Naive thymus-derived CD4-positive, alpha-beta T cell (primary cell): ENCODE measurements at places on chromosomes 6 and 20.
A peak's percentile ranks its signal among the peaks of the same experiment; 100 is the strongest.

GRCh38 chr6:15421945-15422733 is 176.3 kb downstream of the JARID2 start:
- DNase-seq, result no peak

DNA sequence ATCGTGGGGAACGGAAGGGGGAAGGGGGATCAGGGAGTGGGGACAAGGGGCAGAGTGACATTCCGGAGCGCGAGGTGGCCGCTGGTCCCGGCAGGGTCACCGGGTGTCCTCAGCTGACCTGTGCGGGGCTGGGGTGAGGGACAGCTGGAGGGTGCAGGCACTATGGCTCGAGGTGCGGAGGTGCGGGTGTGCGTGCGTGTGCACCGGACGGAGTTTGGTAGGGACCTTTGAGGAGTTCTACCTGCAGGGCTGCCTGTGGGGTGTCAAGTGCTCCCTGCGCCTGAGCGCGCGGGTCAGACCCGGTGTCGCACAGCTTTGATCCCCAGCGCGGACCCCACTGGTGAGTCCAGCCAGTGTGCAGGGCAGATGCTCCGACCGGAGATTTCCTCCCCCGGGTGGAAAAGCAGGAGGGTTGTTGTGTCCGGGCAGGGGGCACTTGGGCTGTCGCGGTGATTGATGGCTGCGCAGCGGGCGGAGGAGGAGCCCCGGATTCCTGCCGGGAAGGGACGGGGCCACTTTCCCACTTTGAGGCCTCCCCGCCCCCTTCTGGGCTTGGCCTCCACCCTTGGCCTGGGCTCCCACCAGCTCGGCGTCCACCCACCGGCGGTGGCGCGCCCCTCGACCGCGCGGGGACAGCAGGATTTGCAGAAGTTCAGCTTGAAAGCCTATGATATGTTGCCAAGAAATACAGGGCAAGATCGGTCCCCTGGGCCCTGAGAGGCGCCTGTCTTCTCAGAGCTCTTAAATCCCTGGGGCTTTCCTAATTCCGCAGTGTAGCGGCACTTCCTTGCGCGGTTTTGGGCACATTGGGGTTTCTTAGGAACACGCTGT is 658 bp downstream of the RIN2 start:
- DNase-seq, result no peak

GRCh38 chr6:31321820-31322219 is 35.2 kb downstream of the HLA-B start:
- DNase-seq, result no peak

GRCh38 chr6:156687789-156688619 is 89.2 kb upstream of the ARID1B start:
- no peak for DNase-seq

GRCh38 chr6:116246089-116246488 is 7.8 kb downstream of the TSPYL4 start:
- DNase-seq, result no peak

DNA sequence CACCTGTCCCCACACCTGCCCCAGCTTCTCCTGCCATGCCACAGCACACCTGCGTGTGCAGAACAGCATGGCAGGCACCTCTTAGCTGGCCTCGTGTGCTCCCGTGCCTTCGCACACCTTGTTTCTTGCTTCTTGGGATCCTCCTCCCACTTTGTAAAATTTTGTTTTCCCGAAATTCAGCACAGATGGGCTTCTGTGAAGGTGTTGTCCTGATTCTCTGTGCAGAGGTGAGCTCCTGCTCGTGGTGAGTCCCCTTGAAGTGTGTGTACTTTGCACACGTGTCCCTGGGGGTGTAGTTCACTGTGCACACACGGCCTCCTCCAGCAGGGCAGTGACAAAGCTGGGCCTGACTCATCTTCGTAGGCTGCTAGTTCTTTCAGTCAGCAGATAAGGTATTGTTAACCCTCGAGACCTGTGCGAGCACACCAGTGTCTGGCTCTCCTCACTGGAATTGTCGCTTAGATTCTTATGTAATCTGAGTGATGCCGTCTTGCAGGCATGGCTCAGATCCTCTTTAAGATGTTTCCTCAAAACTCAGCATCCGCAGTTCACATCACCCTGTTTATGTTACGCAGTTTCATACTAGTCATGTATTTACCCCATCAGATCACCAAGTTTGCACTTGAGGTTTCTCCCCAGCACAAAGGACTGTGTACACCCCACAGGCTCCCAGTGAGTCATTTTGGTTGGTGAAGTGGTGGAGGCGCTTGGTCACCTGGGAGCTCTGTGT is 77.7 kb downstream of the CDYL start:
- no peak for DNase-seq

- peak; percentile 37 for DNase-seq
These were observed 100.7 kb downstream of the NOL4L start for GRCh38 chr20:32484225-32484957.

GRCh38 chr6:2108700-2109306 is 136.6 kb downstream of the GMDS start:
- no peak for DNase-seq

DNA sequence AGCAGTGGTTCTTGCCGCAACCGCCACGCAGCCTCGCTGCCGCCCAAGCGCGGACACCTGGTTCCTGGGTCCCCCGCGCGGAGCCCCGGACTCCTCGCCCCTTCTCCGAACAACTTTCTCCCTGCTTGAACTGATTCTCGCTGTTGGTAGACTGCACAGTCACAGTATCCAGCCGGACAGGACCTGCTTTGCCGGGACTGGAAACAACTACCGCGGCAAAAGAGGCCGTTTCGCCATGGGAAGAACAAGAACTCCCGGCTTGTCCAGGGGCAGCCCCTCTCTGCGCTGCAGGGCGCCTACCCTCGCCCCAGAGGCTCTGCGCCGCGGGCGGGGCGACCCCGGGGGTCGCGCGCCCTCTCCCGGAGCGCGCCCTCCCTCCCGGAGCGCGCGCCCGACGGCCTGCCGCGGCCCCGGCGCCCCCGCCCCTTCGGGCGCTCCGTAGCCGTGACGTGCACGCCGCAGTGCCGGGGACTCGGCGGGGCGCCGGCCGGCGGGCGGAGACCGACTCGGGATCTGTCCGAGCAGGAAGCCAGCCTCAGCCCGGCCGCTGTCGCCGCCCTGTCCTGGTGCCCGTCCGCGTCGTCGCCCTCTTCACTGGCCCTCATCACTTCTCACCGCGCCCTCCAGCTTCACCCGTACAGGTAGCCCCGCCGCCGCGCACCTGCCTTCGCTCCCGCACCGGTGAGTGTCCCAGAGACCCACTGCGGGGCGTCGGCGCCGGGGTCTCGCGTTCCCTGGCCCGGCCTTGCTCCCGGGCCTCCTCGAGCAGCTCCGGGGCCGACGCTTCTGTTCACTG is at the start of gene MYO6:
Gene MYO6 (plus strand): TSS at position 497 of the 796 bp plus-strand sequence. CDS start 68,309 bp downstream, outside the sequence.
- peak; percentile 36 for DNase-seq

DNA sequence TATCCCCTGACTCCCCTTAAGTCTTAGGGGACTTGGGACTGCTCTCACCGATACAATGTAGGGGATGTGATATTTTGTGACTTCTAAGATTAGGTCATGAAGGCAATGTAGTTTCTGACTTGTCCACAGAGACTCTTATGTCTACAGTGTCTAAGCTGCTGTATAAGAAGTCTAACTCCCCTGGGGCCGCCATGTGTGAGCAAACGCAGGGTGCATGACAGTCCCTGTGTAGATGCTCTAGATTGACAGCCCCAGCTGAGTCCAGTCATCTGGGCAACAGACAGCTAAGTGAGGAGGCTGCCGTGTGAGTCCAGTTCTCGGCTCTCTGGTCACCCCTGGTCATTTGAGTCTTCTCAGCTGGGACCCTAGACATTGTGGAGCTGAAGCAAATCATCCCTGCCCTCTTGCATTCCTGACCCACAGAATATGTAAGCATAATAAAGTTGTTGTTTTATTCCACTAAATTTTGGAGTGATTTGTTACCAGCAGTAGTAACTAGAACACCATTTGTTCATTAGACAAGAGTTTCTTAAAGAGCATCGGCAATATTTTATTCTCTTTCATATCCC is 743.3 kb upstream of the CHD6 start:
- no peak for DNase-seq

GRCh38 chr6:166346449-166346848 is 4.1 kb upstream of the SFT2D1 start:
- DNase-seq, result no peak

GRCh38 chr20:58700823-58701222 is 8.2 kb downstream of the NPEPL1 start:
- no peak for DNase-seq

- DNase-seq, result no peak
These were observed 44.2 kb upstream of the FAM50B start for GRCh38 chr6:3804964-3805363.

DNA sequence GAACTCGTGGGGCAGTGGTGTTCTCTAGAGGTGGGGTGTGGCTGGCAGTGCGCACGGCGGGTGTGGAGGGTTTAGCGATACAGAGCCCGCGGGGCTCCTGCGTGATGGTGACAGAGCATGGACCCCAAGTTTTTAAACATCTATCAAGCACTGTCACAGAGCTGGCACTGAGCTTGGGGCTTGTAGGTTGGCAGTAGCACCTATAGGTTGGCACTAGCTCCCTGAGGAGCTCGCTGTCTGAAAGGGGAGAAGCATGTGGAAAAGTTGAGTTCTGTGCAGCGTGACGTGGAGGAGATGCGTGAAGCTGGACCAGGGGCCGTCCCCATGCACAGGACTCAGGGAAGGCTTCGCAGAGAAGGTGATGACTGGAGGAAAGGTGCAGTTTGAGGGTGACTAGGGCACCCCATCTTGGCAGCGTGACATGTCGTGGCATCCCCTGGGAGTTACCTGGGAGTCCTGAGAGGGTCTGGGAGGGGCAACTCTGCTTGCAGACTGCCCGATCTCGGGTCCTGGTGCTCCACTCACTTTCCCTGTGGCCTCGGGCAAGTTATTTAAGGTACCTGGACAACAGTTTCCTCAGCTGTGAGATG is 122.0 kb downstream of the CDH4 start:
- DNase-seq, result no peak

DNA sequence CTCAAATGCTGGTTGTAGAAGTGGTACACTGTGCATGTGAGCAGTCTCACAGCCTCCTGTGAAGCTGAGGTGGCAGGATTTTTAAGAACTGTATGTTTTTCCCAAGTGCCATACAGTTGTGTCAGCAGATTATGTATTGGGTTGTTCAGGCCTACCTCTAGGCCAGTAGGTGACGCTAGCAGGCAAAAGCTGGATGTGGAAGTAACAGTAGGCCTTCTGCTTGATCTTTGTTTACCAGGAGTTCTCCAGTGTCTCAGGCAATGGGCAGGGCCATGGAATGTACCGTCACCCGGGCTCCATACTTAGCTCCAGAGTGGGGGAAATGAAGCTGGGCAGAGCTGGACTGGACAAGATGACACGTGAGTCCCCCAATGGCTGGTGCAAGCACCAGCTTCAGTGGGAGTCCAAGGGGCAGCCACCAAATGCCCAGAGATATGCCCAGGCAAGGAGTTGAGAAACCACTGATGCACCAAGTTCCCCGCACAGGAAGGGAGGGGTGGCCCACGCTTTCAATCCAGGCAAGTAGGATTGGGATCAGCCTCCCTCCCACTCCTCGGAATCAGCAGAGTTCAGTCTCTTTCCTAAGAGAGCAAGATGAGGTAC is 289.7 kb downstream of the HTR1B start:
- DNase-seq, result no peak

DNA sequence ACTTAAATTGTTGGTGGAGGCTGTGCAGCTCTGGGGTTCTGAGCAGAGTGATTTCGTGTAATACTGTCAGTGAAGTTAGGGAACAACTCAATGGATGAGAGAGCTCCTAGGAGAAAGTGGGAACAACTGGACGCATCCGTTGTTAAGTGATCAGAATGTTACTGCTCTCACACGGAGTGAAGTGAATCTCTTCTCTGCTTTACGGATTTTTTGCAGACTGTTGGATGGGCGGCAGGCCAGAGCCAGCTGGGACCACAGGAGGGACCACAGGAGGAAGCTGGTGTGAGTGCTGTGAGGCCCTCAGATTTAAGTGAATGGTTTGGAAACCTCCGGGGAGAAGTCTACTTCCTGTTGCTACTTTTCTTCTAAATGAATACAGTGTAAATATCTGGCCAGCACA is 23.7 kb upstream of the PPP1R14C start:
- no peak for DNase-seq

GRCh38 chr6:110476046-110476849 is at the start of gene SLC22A16:
TSS of gene SLC22A16 (minus strand) at chr6:110476613. CDS start at chr6:110476574, 39 bp downstream.
- DNase-seq, result no peak

GRCh38 chr6:166715065-166715464 is 88.0 kb upstream of the RPS6KA2 start:
- no peak for DNase-seq

- DNase-seq, result no peak
These were observed 40.9 kb downstream of the JAG1 start for GRCh38 chr20:10632721-10633509.

- no peak for DNase-seq
These were observed 88.1 kb upstream of the TGM3 start for GRCh38 chr20:2207770-2208097.

DNA sequence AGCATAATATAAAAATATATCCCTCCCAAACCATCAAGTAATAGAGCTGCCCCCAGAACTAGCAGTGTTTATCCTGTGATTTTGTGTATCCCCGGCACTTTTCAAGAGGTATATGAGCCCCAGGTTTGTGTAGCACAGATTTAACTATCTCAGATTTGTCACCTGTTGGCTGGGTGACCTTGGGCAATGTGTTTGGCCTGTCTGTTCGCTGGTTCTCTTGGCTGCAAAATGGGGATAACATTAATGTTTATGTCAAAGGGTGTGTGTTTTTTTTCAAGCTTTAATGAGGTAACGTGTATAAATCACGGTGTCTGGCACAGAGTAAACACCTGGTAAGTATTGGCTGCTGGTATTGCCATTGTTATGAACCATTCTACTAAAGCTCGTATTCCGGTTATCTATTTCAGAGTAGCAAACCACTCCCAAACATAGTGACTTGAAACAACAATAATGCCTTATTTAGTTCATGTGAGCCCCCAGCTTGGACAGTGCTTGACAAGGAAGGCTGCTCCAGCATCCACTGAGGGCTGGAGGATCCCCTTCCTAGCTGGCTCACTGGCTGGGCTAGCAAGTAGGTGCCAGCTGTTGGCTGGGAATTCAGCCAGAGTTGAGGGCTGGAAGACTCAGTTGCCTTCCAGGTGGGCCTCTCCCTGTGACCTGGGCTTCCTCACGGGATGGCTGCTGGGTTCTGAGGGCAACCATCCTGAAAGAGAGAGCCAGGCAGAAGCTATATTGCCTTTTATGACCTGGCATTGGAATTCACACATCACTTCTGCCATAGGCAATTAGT is 36.2 kb downstream of the PDRG1 start:
- DNase-seq, result no peak

GRCh38 chr6:94071835-94072234 is 652.5 kb upstream of the EPHA7 start:
- DNase-seq, result no peak

- DNase-seq, result no peak
These were observed 14.8 kb downstream of the KIAA1755 start for GRCh38 chr20:38245753-38246152.

DNA sequence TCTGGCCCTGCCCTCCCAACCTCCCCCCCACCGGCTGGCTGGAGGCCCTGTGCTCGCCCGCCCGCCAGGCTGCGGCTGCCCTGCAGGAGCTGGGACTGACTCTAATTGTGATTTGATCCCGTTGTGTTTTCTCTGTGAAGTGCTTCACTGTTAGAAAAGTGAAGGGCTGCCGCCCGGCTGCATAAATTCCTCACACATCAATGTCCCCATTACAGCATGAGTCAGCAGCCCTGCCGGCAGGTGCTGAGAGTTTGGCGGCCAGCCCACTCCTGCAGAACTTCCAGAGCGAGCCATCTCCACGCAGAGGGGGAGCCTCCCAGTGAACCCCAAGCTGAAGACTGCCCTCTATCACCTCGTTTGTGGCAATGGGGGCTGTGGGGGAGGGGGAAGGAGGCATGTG is 137.9 kb downstream of the DLL1 start:
- DNase-seq, result no peak
